ENCODE measurements at places on chromosomes 3 and 15.

DNA sequence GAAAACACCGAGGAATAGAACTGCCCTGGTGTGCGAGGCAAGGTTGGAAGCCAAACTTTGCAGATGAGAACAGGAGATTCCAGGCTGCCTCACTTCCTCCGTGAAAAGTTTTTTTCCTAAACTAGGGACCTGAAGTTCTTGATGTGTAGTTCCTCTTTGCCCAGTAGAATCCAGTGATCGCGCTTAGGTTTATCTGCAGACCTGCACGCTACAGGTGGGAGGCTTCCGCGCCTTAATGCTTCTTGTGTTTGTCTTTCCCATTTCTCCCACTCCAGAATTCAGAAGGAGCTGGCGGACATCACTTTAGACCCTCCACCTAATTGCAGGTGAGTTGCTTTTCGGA is 5.4 kb downstream of the UBE2E1 start:
- DNase-seq, result no peak

GRCh38 chr15:51121118-51121517 is 26.4 kb upstream of the TNFAIP8L3 start:
- DNase-seq, result no peak

- no peak for DNase-seq
Observed at GRCh38 chr3:52606373-52607085, 70.1 kb downstream of the UQCC5 start.

GRCh38 chr3:152405915-152406802 is 137.4 kb downstream of the MBNL1 start:
- DNase-seq, result no peak

- no peak for DNase-seq
Observed at GRCh38 chr15:90789462-90789861, 72.3 kb downstream of the BLM start.

DNA sequence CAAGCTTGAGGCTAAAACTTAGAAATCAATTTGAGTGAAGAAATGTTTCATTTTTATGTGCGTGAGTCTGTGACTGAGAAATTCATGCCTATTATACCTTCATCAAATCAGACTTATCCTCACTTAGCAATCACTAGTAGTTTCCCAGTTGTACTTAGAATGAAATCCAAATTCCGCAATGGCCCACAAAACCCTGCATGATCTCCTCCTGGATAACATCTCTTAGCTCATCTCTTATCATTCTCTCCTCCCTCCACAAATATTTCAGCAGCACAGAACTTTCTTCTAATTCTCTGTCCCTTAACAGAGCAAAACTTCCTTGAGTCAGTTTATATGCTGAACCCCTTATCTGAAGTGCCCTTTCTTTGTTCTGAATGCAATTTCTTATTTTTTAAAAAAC is 198.8 kb upstream of the TGFBR2 start:
- no peak for DNase-seq

GRCh38 chr3:196047391-196048030 is 34.4 kb downstream of the TFRC start:
- no peak for DNase-seq

DNA sequence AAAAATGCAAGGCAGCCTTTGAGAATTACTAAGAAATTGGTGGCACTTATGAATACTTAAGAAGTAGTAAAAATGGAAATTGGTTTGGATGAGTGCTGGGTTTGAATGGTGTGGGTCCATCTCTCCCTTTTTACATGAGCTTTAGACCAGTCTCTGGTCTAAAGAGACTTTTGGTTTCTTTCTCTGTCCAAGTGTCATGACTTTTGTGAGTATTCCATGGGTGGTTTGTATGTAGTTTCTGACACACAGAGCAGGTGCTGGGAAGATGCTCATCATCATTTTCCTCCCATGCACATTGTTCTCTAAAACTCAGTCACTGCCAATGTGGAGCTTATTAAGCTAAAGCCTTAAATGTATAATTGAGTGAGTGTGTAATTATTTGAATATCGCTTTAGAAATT is 63.5 kb downstream of the KAT2B start:
- DNase-seq, result no peak

- DNase-seq, result no peak
Observed at GRCh38 chr15:75178938-75179745, 22.5 kb upstream of the C15orf39 start.

- DNase-seq, result no peak
Observed at GRCh38 chr15:67937153-67937761, 97.4 kb upstream of the RNU6-1 start.

- DNase-seq, result no peak
Observed at GRCh38 chr3:129085165-129085715, 24.7 kb downstream of the GP9 start.

DNA sequence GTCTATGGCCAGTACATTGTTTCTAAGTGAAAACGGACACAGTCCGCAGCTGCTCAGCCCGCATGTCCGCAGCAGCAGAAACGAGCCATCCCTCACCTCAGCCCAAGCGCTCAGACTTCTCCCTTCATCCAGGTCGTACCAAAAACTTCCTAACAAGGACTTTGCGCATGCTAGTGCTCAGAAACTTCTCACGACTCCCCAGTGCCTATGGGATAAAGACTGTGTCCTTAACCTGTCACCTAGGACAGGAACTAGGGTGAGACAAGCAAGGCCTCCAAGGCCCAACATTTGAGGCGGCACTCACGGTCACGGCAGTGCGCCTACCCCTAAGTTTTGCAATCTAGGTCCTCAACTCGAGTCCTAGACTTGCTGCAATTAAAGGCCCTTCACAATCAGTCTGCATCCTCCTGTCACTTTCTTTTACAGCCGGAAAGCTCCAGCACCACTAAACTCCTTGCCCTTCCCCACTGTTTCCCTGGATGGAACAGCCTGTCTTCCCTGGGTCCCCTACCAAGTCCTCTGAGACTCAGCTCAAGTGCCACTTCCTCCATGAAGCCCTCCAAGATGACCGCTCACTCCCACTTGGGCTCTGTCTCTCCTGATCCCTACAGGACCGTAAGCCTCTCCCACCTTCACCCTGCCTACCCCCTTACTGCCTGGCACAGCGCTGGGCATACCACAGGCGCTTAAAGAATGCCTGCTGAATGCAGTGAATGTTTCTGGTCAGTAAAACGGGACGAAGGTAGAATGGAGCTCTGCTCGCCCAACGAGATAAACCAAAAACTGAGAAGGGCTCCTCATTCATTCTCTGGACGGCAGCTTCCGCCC is 1.2 kb downstream of the CLN6 start:
- no peak for DNase-seq

GRCh38 chr3:128340198-128340903 is 126.3 kb downstream of the DNAJB8 start:
- no peak for DNase-seq

DNA sequence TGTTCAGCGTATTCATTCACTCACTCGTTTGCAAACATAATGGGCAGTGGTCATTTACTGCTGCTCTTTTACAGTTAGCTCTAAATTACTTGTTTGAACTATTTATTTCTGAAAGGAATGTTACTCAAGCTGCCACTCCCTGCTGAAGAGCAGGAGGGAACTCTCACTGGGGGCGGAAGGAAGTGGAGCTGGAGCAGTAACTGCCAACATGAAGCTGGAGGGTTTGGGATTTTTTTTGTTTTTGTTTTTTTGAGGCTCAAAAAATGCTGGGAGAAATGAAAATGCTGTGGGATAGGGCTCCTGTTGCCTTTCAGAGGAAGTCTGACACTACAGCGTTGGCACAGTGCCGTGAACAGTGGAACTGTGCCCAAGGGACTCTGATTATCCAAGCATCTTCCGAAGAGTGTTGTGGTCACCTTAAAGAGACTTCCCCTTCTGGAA is 44.1 kb downstream of the SENP2 start:
- DNase-seq, result no peak

- DNase-seq, result no peak
Observed at GRCh38 chr3:175495331-175495730, 636.2 kb downstream of the NAALADL2 start.

DNA sequence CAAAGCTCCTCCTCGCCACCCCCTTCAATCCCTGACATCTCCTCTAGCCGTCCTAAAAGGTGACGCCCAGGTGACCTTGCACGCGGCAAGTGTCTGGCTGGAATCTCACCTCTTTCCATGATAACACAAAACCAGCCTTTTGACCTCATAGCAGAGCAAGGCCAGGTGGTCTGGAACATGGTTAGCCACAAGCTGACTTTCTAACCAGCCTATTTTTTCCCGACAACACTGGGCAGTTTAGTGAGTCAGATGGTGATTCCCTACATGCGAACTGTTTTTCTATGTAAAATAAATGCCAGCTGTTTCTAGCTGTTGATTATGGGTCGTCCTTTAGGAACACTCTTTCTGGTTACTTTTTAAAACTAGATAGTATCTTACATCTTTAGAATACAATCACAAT is 243.0 kb downstream of the CD47 start:
- DNase-seq, result no peak

GRCh38 chr3:71962561-71963240 is 177.8 kb upstream of the PROK2 start:
- DNase-seq, result no peak

DNA sequence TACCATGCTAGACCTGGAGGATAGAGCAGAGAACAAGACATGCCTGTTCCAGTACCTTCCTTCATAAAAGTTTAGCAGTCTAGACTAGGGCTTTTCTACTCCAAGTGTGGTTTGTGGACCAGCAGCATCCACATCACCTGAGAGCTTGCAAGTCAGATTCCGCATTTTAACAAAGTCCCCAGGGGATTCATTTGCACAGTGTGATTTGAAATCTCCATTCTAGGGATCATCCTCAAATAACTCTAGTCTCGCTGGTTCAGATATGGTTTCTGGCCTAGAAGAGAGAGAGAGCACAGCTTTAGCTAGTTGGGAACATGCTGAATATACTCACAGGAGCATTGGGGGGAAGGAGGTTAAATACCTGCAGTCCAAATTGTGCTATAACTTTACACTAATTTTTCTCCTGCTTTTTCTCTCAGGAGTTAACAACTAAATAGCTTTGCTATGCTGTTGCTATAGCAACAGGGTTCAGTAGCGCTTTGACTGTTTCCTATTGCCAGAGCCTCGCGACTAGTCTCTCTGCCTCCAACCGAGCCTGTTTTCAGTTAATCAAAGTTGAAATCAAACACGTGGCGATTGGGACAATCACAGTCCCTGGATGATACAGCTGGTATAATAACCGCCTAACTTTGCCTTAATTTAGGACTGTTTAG is 64.0 kb upstream of the RASGRF1 start:
- no peak for DNase-seq

- DNase-seq, result no peak
Observed at GRCh38 chr15:56367156-56367555, 1.9 kb downstream of the TEX9 start.

DNA sequence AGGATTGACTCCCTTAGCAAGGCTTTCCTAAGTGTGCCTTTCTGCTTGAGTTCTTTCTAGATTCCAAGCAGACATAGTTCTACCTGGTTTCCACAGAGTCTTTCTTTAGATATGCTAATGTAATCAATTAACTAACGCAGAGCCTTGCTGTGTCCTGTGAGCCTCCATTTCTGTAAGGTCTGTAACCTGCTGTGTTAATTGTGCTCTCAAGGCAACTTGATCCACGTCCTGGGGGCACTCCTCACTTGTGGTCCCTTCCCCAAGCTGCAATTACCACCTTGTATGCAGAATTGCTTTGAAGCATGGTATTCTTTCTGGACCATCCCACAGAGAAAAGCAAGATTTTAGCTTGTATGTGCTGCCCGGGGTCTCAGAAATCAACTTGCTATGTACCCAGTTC is 29.5 kb upstream of the THSD4 start:
- DNase-seq, result no peak

DNA sequence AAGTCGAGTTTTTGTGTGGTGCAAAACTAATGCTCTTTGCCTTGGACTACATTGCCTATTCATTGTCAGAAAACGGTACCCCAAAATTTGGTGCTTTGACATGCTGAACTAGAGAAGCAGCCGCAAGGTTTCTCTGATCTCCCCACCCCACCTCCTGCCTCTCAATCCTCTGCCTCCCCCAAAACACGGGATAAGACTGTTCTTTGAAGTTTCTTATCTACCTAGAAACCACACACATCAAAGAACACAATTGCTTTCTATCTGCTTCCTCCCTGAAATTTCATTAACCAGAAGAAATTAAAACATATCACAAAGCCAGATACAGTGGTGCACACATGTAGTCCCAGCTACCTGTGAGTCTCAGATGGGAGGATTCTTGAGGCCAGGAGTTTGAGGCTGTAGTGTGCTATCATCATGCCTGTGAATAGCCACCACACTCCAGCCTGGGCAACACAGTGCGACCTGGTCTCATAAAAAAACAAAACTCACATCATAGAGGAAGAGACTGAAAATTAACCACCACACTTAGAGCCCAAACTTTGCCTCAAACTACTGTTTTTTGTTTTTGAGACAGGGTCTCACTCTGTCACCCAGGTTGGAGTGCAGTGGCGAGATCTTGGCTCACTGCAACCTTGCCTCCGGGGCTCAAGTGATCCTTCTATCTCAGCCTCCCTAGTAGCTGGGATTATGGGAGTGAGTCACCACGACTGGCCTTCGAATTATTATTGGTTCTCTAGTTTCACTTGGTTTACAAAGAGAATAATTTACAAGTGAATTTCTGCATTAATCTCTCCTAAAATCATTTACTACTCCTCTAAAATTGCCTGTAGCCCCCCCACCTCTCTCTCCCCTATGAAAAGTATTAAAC is 2.7 kb upstream of the PCNP start:
- no peak for DNase-seq

Data from activated gamma-delta T cell (primary cell).